ENCODE measurements at places on chromosomes 12 and 14. TPM values are rescaled to one million over a fixed set of nuclear protein-coding genes. Genes with fewer than 3 reads are reported as not detected.

- DNase-seq: no peak
These were observed 48.2 kb upstream of the TPH2 start for GRCh38 chr12:71890475-71890874.

GRCh38 chr14:100867631-100868315, 35.7 kb downstream of the RTL1 start:
- no peak for DNase-seq

- no peak for DNase-seq
These were observed 73.3 kb downstream of the HELB start for GRCh38 chr12:66375560-66375959.

GRCh38 chr14:100124551-100125088, 34.8 kb downstream of the DEGS2 start:
- no peak for DNase-seq

DNA sequence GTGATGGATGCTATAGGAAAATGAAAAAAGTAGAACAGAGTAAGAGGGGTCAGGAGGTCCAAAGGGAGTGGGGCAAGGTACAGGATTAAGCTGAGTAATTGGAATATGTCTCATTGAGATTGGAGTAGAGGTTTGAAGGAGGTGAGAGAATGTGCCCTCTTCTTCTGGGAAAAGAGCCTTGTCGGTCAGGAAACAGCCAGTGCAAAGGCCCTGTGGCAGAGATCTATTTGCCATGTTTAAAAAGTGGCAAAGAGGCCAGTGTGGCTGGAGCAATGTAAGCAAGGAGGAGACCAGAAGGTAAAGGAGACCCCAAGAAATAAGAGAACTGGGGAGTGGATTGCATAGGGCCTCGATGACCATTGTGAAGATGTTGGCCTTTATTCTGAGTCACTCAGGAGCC, 706.5 kb downstream of the MED13L start:
- no peak for DNase-seq

HAL gene
- 6.1 TPM for total RNA-seq

DNA sequence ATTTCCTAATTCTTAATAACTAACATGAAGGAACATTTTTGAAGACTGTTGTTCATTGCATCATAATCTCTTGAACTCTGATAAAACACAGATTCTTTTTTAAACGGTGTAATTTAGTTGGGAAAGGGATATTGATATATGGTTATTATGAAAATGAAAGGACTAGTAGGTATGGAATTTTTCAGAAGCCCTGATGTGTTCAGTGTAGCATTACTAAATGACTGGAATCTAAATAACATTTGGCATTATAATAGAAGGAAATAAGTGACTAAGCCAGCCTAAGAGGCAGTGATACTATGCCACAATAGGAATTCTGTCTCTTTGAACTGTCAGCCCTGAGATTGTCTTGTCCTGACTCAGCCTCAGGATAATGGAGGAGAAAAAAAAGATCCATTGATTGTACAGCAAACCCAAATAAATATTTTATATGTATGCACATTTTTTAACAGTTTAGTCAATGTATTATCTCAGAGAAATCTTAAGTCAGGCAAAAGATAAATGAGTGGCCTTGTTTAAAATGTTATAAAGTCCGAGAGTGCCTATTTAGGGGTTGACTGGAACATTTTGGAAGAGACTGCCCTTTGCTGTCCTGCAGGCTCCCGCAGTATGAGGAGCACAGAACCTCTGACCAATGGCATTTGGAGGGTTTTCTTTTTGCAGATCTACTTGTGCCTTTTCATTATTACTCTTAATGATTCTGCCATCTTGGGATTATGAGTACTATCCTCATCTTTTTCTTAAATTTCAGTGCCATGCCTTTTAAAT, 271.2 kb downstream of the EGLN3 start:
- DNase-seq: no peak

DNA sequence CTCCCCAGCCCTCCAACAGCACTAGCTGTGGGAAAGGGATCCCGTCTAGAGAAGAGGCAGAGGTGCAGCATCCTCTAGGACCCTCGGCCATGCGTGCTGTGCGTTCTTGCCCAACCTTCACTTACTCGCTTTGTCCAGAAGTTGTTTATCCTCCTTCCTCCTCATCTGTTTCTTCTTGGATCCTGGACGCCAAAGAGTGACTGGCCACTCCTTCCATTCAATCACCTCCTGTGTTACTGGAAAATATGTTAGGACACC, 140.5 kb downstream of the ZFP36L1 start:
- DNase-seq: no peak

- DNase-seq: no peak
These were observed 17.0 kb downstream of the PPM1H start for GRCh38 chr12:62917926-62918325.

GRCh38 chr12:103241184-103241583, 254.6 kb downstream of the C12orf42 start:
- DNase-seq: peak; percentile 15
